ENCODE measurements at places on chromosomes 16 and 17.

DNA sequence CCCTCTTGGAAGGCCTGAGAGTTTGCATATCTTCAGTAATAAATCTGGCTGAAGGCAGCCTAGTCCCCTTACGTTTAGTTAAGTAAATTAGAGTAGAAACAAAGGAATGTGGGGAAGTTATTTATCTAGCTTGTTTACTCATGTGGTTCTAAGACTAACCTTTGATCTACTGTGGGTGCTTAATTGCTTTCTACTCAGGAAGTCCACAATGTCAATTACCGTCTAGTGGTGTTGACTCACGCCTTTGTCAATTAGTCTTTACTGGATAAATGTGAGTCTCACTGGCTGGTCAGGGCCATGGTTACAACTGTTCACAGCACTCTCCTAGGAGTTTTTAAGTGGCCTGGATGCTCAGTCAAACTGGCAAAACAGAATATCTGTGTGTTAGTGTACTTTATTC, 2338.4 kb downstream of the TP53TG3F start:
- DNase-seq: no peak

- no peak for DNase-seq
These were observed 6.4 kb downstream of the PER1 start for GRCh38 chr17:8145811-8146210.

GRCh38 chr16:88606148-88606757, 32.1 kb upstream of the IL17C start:
- no peak for DNase-seq

DNA sequence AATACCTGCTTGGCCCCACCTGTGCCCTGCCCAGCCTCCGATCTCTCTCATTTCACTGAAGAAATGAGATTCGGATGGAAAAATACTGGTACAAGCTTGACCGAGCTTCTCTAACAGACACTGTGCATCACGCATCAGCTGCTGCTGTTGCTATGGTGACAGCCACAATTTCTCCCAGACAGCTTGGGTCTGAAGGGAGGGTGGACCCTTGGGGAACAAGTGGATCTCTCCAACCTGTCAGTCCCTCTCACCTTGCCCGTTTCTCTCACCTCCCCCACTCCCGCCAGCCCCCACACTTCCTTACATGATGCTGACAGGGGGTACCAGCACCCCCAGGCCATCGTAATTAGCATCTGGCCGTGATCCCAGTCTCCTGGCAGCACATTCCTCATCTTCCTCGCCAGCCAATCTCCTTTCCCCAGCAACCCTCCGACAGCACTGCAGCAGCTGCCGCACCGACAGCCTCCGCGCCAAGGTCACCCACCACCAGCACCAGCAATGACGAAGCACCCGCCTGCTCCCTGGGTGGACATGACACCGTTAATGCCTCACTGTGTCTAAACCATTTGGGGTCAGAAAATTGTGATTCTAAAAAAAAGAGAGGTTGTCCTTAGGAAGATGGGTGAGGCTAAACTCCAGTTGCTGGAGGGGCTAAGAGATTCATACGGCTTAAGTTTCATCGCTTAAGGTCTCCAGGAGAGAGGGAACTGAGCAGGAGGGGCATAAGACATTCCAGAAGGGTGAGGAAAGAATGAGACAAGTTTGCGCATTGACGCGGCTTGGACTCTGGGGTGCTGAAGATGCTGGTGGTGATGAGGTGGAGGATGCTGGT, 58.6 kb upstream of the TNRC6A start:
- peak; percentile 96 for DNase-seq

DNA sequence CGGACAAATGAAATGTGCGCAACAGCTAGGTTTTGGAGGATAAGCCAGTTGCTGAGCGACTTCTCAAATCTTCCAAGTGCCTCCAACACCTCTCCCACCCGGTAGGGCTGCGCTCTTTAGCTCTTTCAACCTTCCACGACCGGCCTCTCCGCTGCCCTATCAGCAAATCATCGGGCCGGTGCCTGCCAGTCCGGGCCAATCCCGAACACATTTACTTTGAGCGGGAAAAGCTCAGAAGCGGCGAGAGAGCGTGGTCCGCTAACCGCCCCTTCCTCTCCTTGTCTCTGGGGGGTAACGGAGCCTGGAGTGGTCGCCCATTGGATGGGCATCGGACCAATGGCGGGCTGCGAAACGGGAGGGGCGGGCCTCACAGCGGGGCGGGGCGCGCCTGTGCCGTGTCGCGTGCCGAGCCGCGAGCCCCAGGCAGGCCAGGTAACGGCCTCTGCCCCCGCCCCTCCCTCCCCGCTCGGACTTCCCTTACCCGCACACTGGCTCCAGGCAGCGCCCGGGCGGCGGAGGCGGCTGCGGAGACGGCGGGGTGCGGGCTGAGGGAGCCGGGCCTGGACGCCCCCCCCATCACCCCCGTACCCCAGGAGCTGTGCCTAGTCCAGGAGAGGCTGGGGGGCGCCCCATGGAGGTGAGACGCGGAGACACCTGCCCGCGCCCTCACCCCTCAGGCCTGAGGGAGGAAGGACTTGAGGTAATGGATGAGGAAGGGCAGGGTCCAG, at the start of gene MEIOC:
TSS of gene MEIOC (plus strand) at position 486 of the 728 bp plus-strand sequence. CDS start at position 632, 146 bp downstream.
- DNase-seq: no peak

- no peak for DNase-seq
These were observed 665.0 kb downstream of the WWOX start for GRCh38 chr16:78764478-78764877.

DNA sequence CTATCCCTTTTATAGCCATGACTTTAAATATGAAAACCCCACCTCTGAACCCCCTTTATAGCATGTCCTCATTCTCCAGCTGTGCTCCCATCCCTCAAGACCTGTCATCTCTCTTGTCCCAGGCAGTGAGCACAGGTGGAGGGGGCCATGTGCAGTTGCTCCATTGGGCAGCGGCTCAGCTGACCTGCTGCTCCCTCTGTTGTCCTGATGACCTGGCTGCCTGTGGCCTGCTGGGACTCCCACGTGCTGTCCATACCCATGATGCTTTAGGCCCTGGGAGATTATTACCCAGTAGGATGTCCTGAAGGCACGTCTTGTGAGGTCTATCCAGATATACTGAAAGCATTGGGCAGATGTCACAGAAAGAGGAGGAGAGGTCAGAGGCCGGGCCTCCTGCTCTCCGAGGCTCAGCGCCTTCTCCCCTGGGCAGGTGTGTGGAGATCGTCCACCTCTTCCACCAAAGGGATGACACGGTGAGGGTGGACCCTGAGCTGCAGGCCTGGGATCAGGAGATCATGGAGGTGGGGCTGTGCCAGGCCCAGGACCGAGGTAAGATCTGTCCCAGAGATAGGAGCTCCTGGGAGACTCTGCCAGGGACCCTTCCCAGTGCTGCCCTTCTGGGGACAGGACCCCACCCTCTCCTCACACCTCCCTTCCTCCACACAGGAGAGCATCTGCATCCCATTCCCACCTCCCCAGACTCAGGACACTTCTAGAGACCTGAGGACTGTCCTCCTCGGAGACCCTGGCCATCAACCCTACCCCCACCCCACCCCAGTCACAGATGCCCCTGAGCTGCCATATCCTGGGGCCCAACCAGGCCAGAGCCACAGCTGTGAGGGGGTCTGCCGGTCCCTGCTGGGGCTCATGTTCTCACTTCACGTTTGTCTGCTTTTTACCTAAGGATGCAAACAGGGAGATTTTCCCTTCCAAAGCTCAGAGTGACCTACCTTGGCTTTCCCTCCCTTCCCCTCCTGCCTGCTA, 58.0 kb downstream of the GOSR1 start:
- no peak for DNase-seq

- no peak for DNase-seq
These were observed 68.0 kb upstream of the CBX4 start for GRCh38 chr17:79907217-79907715.

GRCh38 chr17:61018938-61019337, 341.3 kb downstream of the BCAS3 start:
- DNase-seq: no peak

DNA sequence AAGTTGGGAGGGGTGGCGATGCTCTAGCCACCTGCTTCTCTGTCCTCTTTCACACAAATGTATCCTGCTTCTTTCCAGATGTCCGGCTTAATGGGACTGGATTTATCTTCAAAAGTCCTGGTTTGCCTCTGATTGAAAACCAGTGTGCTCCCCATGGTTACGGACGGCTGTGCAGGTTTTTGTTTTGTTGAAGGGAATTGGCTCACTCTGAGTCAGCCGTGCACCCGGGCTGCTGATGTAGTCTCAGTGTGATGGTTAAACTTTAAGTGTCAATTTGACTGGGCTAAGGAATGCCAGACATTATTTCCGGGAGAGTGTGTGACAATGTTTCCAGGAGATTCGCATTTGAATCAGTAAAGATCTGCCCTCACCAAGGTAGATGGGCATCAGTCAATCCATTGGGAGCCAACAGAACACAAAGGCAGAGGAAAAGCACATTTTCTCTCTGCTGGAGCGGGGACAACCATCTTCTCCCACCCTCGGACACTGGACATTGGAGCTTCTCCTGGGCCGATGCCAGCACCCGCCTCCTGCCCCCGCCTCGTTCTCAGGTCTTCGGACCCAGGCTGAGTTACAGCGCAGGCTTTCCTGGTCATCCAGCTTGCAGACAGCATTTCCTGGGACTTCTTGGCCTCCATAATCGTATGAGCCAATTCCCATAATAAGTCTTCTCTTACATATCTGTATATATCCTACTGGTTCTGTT, 126.9 kb upstream of the TNRC6C start:
- no peak for DNase-seq

- no peak for DNase-seq
These were observed 11.5 kb upstream of the IGF2BP1 start for GRCh38 chr17:48985436-48986245.

GRCh38 chr17:20121359-20122253, 112.4 kb downstream of the SPECC1 start:
- peak; percentile 35 for DNase-seq

- DNase-seq: no peak
These were observed 14.3 kb upstream of the DLX3 start for GRCh38 chr17:50009282-50009681.

DNA sequence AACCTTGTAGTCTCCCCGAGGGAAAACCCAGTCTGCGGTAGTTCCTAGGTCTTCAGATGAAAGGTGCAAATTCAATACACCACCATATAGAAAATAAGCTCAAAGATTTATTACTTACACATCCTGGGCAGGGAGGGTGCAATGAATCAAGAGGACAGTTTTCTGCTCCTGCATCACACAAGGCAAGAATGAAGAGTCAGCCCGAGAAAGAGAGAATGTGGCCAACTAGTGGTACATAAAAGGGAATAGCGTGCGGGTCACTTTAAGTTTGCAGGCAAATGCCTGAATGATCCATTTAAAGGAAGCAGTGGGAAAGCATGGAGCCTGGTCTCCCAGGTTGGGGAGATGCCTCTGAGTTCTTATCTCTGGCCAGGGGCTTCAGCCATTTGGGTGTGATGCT, 403.4 kb downstream of the GRIN2A start:
- DNase-seq: no peak

DNA sequence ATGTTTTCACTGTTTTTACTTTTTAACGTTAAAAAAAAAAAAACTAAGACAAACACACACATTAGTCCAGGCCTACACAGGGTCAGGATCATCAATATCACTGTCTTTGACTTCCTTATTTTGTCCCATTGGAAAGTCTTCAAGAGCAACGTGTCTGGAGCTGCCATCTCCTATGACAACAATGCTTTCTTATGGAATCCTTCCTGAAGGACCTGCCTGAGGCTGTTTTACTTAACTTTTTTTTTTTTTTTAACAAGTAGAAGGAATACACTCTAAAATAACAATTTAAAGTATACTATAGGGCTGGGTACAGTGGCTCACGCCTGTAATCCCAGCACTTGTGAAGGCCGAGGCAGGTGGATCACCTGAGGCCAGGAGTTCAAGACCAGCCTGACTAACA, 71.8 kb upstream of the BCAR1 start:
- DNase-seq: no peak

- DNase-seq: no peak
These were observed 164.1 kb downstream of the CDH8 start for GRCh38 chr16:61871837-61872777.

GRCh38 chr17:64781014-64781756, 119.1 kb upstream of the SMURF2 start:
- DNase-seq: no peak

DNA sequence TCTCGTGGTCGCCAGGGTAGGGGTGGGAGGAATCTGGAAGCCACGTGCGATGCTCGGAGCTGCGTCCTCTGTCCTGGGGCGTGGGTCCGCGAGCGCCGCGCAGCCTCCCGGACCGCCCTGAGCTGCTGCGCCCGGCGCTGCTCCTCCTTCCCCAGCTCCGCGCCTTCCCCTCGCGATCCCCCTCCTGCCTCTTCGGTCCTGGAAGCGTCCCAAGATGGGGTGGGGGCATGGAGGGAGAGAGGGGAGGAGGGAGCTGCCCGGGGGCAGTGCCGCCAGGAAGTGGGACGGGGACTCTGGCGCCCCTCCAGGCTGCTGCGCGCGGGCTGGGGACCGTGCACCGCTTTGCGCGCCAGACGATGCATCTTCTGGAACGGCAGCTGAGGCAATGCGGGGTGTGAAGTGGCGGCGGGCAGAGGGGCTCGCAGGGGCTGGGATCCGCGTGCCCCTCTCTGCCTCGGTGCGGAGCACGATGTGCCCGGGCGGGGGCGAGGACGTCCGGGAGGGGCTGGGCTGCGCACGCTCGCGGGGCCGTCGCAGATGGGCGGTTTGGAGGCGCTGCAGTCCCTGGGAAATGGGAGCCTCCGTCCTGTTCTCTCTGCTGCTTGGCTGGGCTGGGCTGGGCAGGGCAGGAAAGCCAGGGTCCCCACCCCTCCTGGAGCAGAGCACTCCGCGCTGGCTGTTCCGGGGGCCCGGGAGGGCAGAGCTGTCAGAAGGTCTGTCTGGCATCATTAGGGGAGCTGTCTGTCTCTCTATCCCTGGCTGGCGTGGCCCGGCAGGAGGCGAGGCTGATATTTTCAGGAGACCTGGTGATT, 388.0 kb downstream of the SEC14L1 start:
- no peak for DNase-seq

- no peak for DNase-seq
These were observed 240.8 kb upstream of the TOX3 start for GRCh38 chr16:52787709-52788108.

- DNase-seq: no peak
These were observed 52.2 kb upstream of the CHMP6 start for GRCh38 chr17:80939151-80940145.

DNA sequence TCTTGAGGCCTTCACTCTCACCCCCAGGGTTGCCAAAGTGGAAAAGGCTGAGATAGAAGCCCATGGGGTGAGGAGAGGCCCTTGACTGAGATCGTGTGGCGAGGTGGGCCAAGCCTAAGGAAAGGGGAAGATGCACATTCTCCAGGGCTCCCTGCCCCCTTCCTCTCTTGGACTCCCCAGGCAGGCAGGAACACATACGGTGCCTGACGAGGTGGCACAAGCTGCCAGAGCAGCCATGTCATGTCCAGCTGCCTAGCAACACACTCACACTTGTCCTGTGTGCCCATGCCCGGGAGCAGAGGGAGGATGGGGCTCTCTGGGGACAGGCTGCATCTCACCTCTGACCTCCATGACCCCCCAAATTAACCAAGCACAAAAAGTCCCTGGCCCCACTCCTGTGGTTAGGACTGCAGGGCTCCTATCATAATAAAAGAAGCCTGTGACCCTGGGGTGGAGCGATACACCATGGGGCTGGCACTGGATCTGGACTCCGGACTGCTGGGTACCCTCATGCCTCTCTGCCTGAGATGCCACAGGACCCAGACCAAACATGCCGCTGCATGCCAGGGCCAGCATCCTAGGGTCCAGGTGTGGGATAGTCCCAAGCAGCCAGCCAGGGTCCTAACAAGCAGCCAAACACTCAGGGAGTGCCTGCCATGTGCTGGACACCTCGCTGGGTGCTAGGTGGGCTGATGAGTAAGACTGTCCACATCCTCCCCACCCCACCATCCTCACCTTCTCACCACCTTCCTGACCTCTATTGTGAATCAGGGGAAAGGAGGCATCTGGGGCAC, 2.6 kb downstream of the GIT1 start:
- DNase-seq: no peak

GRCh38 chr17:21505819-21506815, 130.0 kb downstream of the KCNJ12 start:
- DNase-seq: no peak

GRCh38 chr17:69477204-69477902, 62.9 kb downstream of the MAP2K6 start:
- DNase-seq: no peak

Measured in HFFc6 (cell line).